ENCODE measurements at places on chromosomes 3 and 15.

GRCh38 chr3:159157275-159157674 lies 355.4 kb downstream of the MFSD1 start:
- no peak for DNase-seq

DNA sequence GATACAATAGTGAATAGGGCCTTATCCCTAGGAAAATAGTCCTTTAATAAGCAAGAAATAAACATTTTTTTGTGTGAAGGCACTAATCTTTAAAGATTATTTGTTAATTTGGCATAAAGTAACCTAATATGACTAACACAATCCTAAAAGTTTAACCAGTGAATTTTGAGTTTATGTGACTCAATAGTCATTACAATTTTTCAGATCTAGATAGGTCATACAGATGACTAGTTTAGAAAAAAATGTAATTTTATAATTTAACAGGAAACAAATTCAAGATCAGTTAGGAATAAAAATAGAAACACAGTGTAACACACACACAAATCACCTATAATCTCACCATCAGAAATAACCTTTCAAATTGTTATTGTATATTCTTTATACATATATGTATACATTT lies 620.7 kb upstream of the ALCAM start:
- peak; percentile 12 for DNase-seq

- DNase-seq: no peak
These were observed 8.6 kb upstream of the EBLN2 start for GRCh38 chr3:73052857-73053256.

DNA sequence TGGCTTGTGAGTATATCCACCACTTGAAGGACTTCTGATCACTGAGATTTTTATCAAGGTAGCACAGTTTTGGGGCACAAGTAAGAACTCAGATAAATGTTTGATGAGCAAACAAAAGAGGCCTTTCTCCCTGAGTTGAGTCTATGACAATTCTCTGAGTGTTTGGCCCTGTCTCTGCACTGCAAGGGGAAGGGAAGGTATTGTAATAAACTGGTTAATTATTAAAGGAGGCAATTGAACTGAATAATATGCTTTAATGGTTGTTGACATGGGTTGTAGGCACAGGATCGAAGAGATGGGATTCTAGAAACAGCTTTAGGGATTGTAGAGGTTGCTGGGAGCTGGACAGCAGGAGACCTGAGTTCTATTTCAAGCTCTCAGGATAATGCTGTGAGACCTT lies 95.0 kb upstream of the MRPL3 start:
- no peak for DNase-seq

GRCh38 chr15:82183121-82184031 lies 79.2 kb downstream of the EFL1 start:
- DNase-seq: peak; percentile 89

- DNase-seq: no peak
These were observed 616.0 kb upstream of the TBL1XR1 start for GRCh38 chr3:177813322-177813721.

GRCh38 chr3:105801397-105801796 lies 67.4 kb downstream of the CBLB start:
- no peak for DNase-seq

DNA sequence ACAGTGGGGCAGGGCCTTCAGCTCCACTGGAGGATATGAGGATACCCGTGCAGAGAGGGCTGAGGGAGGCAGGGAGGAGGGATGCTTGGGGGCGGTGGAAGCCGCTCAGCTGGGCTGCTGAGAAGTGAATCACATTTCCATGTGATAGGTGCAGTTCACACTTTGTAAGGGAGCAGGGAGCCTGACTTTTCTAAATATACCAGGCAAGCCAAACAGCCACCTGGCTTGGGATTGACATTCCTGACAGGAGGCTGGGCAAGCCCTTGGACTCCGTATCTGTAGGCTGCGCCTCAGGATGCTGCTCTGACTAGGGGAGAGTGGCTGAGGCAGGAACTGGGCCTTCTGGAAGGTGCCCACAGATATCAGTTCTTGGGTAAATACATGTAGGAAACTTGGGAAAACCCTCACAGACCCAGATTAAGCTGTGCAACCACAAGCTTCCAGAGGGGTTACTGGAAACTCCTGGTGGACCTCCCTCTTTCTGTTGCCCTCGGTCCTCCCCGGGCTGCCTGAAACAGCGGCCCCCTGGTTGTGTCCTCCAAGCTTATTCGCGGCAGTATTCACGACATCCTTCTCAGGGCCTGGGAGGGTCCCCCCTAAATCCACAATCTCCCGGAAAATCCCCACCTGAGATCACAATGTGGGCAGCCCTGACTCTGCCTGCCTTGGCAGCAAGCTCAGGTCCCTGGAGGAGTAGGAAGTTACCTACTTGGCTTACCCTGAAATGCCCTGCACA lies 33.0 kb upstream of the ADCY5 start:
- DNase-seq: no peak

DNA sequence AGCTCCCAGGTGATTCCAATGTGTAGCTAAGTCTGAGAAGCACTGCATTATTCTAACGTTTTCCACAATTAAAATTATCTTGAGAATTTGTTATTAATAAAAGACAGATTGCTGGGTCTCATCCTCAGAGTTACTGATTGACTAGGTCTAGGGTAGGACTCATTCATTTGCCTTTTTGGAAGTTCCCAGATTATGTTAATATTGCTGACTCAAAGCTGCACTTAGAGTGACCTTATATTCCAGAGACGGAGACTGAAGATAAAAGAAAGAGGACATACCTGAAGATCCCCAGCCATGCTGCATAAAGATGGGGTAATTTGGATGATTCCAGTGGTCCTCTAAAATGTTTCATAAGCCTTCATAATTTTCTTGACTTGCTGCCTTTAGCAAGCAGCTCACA lies 81.8 kb downstream of the PLSCR2 start:
- DNase-seq: no peak

- DNase-seq: no peak
These were observed 439 bp downstream of the CTXND1 start for GRCh38 chr15:80251428-80252120.

DNA sequence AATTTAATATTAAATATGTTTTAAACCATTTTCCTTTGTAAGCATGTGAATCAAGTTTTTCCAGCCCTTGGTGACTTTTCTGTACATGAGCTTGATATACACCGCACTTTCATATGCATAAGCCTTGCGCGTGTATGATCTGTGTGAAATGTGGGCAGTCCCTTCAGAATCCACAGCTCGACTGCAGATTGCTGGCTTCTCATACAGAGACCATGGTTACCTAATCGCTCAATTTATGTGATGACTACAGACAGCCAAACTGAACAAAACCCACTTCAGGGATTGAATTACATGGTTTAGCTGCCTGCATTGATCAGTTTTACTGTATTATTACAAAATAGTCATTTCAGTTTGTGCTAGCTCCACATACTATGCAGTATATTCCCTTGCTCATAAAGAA lies 212.3 kb upstream of the NECTIN3 start:
- DNase-seq: peak; percentile 6

- DNase-seq: peak; percentile 56
These were observed 1.2 kb upstream of the PLIN1 start for GRCh38 chr15:89680282-89680873.

DNA sequence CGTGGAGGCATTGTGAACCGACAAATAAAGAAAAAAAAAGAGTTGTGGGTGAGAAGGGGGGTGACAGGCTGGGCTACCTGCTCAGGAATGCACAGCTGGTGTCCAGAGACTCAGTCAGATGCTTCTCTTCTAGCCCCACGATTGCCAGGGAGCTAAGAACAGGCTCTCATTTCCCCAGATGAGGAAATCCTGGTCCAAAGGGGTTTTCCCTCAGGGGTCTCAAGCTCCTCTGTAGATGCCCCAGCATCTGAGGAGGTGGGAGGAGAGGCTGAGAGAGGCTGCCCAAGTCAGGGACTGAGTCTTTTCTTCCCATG lies 35.5 kb downstream of the BNC1 start:
- DNase-seq: no peak

GRCh38 chr3:164418414-164418813 lies 659.9 kb downstream of the SI start:
- DNase-seq: peak; percentile 10

DNA sequence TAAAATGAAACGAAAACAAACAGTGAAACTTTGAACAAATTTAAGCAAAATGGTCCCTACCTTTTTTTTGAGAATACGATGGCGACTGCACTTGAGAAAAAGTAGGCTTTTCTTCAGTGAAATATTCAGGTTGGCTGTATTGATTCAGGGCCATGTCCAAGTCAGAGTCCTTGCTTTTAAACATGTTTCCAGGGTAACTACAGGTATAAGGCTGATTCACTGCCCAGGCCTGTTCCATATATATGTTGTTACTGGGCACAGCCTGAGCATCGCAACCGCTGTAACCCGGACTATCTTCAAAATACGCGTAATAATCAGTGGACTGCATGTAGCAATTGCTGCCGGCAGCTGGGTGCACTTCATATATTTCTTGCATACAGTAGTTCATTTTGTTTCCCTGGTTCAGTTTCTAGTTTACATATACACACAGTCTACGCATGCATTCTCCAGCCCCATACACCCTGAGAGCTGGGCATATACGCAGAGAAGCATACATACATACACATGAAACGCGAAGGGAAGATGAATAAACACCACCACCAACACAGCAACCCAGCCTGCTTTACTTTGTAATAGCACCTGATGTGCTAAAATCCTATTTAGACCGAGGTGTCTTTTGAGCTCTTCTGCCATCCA lies 220.0 kb downstream of the NR1D2 start:
- DNase-seq: no peak

- DNase-seq: no peak
These were observed 836 bp upstream of the AKAP13 start for GRCh38 chr15:85379403-85380131.

DNA sequence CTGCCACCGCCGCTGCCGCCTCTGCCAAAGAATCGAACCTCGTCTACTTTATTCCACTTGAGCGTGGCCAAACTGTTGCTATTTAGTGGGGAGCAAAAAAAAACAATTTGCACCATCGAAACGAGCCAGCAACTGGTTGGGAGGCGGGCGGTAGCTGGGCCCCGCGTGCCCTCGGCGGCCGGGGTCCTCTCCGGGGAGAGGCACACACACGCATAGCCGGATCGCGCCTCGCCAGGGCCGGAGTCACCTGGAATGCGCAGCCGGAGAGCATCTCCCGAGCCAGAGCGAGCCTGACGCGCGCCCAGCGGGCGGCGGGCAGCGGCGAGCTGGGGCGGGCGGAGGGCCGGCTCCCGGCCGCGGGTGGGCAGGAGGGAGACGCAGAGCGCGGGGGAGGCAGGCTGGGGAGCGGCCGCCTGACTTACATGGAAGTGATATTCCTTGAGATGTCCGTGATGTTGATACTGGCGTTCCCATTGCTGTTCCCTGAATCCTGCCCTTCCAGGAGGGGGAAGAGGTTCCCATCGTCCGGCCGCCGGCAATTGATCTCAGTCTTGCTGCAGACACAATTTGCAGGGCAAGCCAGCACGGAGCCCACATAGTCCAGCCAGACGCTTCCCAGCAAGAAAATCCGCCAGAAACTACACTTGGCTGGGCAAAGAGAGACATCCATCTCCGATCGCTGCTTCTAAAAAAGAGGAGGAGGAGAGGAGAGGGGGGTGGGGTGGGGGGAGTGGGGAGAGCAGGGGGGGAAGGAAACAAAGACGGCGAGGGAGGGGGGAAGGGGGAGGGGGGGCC lies 858 bp downstream of the NTRK3 start:
- peak; percentile 45 for DNase-seq

DNA sequence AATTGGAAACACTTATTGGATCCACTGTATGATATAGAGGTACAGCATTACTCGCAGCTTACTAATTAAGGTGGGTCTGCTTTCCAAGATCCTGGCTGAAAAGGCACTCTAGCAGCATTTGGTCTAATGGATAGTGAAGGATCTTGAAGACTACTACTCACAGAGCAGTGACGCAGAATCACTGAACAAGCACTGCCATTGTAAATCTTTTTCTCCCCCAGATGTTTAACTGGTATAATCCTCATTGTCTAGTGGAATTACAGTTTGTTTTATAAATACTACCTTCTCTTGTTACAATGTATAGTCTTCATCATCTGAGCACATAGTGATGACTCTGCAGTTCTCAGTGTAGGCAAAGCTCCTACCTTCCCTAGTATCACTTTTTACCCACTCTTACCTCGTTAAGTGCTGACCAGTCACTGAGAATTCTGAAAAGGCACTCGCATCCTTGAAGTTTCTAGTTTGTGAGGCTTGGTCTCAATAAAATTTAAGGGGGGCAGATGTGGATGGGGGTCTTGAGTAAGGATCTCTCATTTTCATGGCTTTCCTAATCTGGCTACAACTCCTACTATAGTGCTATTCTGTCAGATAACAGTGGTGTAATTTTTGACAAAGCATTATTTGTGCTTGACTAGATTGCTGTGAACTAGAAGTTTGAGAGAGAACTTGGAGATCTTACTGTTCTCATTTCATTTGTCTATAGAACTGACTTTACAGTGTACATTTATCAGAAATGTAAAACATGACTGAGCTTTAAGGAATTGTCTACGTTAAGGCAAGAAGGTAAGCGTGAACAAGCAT lies 23.2 kb downstream of the MAPK6 start:
- no peak for DNase-seq
